ENCODE measurements at places on chromosomes 11 and 22.

GRCh38 chr11:119797736-119798135 lies 68.7 kb upstream of the NECTIN1 start:
- DNase-seq = no peak

GRCh38 chr11:100753172-100753543 lies 66.1 kb downstream of the ARHGAP42 start:
- DNase-seq = no peak

GRCh38 chr22:23279781-23280180 lies 99.5 kb downstream of the BCR start:
- DNase-seq = no peak

GRCh38 chr22:42996646-42997365 lies 18.1 kb downstream of the PACSIN2 start:
- no peak for DNase-seq

GRCh38 chr11:5339771-5340322 lies 3.5 kb downstream of the OR51B5 start:
- DNase-seq = no peak

DNA sequence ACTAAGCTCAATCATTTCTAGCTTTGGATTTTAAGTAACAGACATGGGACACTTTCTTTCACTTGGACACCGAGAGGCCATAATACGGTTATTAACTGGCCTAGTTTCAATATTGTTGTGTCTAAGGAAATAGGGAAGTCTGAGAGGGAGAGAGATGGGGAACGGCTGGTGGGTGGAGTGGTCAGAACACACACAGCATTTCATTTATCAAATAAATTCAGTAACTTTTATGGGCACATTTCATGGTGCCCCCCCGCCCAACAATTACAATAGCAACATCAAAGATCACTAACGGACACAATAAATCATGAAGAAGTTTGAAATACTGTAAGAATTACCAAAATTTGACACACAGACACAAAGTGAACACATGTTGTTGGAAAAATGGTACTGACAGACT lies 10.7 kb downstream of the PRPF19 start:
- DNase-seq = no peak

DNA sequence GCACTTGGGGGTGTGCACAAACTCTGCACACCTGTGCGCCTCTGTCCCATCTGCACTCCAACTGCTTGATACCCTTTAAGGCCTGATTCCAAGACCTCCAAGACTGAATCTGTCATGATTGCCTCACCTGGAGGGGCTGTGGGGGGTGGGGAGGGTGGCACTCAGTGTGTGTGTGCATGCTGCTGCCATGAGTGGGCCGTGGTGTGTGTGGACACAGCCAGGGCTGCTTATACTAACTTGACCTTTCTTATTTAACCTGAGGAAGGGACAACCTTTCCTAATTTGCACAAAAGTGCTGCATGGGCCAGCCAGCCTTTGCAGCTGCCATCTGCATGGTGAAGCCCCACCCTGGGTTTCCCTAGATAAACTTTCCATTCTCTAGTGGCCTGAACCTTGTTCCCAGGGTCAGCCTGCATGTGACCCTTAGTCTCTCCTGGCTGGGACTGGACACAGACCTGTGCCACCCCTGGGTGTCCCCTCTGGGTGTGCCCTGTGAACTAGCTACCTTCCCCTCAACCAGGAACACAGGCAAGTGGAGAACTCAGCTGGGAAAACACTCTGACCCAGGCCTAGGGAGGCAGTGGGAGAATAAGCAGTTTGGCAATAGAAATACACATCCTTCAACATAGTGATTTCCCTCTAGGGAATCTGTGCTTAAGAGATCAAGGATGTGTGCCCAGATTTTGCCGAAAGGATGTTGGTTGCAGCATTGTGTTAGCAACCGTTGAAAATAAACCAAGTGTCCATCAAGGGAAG lies 45.4 kb upstream of the DKK3 start:
- no peak for DNase-seq

- no peak for DNase-seq
Observed at GRCh38 chr11:115077740-115078139, 399.4 kb downstream of the NXPE2 start.

DNA sequence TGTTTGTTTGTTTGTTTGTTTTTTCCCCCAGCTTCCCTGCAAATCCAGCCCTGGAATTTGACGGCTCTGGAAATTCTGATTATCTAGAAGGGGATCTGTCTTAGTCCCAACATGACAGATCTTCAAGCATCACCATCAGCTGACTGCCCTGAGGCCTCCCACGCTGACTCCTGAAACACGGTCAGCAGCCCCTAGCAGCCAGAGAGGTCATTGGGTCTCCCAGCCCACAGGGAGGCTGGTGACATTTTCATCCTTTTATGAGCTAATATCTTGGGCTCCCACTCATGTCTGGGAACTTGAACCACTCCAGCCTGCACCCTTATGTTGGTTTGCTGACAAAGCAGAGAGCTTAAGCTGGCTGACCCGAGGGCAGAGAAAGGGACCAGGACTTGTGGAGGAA lies 66.0 kb upstream of the TIMP3 start:
- DNase-seq = no peak

GRCh38 chr11:2813141-2813908 lies 72.2 kb downstream of the CDKN1C start:
- DNase-seq = no peak
